ENCODE measurements at places on chromosomes 7 and 10.

- H3K27me3 ChIP-seq, result peaks cover 70% of the 10 kb centered on the region
- H3K4me3 ChIP-seq, result peak within 1 kb of the TSS; percentile 7
- no peaks in the 10 kb centered on the region for H3K36me3 ChIP-seq
- H3K27ac ChIP-seq, result no peak within 1 kb of the TSS
- DNase-seq, result no peak
Observed at GRCh38 chr7:29806208-29806994, at the start of gene WIPF3. Gene WIPF3, plus strand, starts transcription at chr7:29806508. Its CDS starts 28,217 bp downstream, at chr7:29834725.

- peaks cover 46% of the 10 kb centered on the region for H3K4me1 ChIP-seq
- DNase-seq, result no peak
- no peaks in the 10 kb centered on the region for H3K36me3 ChIP-seq
- peak overlapping the region; percentile 67 for H3K27ac ChIP-seq
- no peaks in the 10 kb centered on the region for H3K27me3 ChIP-seq
Observed at GRCh38 chr7:48183370-48183743, 12.1 kb downstream of the ABCA13 start.

- no peaks in the 10 kb centered on the region for H3K27me3 ChIP-seq
- H3K36me3 ChIP-seq, result no peaks in the 10 kb centered on the region
- no peak overlapping the region for H3K4me3 ChIP-seq
- no peak overlapping the region for H3K27ac ChIP-seq
- no peak for DNase-seq
- no peaks in the 10 kb centered on the region for H3K4me1 ChIP-seq
Observed at GRCh38 chr7:7861211-7861633, 107.4 kb upstream of the GLCCI1 start.

DNA sequence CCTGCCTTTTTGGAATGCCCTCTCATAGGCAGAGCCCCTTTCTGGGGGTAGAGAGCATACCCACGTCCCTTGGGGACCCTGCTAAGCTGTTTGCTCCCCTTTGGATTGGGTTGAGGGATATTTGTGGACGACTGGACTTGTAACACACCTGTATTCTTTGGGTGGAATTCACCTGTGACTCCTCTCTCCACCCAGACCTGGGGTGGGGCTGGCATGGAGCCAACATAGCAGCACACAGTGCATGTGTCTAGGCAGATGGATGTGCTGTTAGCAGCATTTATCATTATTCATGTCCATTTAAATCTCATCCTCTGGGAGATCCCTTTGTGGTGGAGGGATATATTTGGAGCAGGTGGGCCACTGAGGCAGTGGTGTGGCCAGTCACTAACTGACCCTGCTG lies 51.0 kb downstream of the CDH23 start:
- no peaks in the 10 kb centered on the region for H3K36me3 ChIP-seq
- H3K27ac ChIP-seq, result no peak overlapping the region
- no peaks in the 10 kb centered on the region for H3K27me3 ChIP-seq
